ENCODE measurements at places on chromosomes 13 and 19. TPM values are rescaled to one million over a fixed set of nuclear protein-coding genes. Genes with fewer than 3 reads are reported as not detected.

Gene SIGLEC12
- polyA plus RNA-seq: 0.39 TPM

Gene RNF113B
- polyA plus RNA-seq: not detected

Gene CPB2
- polyA plus RNA-seq: 0.17 TPM

Gene METTL21C
- polyA plus RNA-seq: 0.13 TPM

Gene APOE
- 27.6 TPM for polyA plus RNA-seq

Gene ZNF274
- polyA plus RNA-seq: 22.1 TPM

Gene PDE4C
- polyA plus RNA-seq: 1.9 TPM

Gene TMEM59L
- polyA plus RNA-seq: 41.9 TPM

Gene PTH2
- not detected for polyA plus RNA-seq

Gene ZNF878
- polyA plus RNA-seq: 1.4 TPM

Gene PLPPR2
- polyA plus RNA-seq: 19.5 TPM

Gene PROSER1
- polyA plus RNA-seq: 48.7 TPM

Gene EDDM13
- polyA plus RNA-seq: 6.2 TPM

Gene TPRX2
- polyA plus RNA-seq: not detected

Gene ZNF763
- 10.2 TPM for polyA plus RNA-seq

Gene CNN1
- 15.9 TPM for polyA plus RNA-seq

DNA sequence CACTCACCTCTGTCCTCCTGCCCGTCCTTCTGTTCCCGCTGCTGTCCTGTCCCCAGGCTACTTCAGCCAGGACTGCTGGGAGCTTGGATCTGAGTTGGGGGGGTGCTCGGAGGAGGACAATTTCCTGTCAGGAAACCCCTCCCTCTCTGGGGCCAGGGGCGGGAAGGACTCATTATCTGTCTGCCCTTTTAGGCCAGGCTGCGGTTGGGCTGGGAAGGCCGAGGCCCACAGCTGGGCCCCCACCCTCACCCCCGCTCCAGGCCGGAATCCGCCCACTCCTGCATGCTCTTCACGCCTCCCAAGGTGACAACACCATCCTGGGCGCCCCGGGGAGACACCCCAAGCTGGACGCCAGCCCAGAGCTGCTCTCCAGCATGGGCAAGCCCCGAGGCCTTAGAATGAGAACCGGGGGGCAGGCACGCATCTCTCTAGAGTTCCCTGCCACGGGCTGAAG, at the start of gene EXOC3L2:
EXOC3L2 (minus strand) TSS at position 74 of the 454 bp plus-strand sequence. CDS start 6,362 bp downstream, outside the sequence.
- DNase-seq: no peak

GRCh38 chr13:71838842-71839241, 28.2 kb downstream of the DACH1 start:
- no peak for DNase-seq

DNA sequence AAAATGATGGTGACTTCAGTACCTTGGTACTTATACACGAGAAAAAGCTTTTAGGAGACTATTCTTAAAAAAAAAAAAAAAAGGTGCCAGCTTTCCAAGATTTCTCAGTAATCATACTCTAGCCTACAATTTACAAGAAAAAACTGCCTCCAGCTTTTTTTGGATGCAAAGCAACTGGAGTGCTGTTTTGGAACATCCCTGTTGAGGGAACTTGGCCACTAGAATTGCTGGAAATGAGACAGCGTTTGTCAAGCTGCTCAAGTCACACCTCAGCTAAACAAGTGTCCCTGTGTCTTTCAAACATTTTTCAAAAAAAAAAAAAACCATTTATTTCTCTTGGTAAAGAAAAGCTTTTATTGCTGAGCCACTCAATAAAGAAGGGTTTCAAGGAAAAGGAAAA, 413.1 kb upstream of the ARGLU1 start:
- no peak for DNase-seq

DNA sequence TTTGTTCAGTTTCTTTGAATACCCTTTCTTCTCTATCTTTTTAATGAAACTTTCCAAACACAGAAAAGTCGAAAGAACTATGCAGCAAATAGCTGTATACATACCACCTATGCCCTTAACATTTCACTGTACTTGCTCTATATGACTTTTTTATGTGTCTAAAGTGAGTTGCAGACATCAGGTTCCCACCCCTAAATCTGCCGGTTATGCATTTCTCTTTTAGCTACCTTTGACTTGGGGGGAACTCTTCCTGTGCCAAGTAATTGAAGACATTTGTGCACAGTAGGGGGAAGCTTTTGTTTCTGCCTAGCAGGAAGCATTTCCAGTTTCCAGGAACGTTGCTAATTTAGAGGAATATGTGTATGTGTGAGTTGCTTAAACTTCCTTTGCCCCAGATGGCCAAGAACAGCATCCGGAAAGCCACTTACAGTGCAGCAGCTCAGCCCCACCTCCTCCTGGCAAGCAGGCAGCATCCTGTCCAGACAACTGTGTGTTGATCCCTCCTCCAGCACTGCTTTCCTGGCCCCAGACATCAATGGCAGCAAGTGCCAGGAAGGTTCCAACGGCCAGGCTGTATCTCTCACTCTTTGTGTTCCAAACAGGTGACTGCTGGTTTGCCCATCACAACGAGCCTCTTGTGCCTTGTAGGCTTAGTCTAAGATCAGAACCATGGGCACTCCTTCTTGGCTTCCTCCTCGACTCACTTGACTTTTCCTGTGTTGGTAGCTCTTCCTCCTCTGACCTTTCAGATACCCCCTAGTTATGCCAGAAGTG, 14.7 kb upstream of the GRAMD1A start:
- DNase-seq: no peak

DNA sequence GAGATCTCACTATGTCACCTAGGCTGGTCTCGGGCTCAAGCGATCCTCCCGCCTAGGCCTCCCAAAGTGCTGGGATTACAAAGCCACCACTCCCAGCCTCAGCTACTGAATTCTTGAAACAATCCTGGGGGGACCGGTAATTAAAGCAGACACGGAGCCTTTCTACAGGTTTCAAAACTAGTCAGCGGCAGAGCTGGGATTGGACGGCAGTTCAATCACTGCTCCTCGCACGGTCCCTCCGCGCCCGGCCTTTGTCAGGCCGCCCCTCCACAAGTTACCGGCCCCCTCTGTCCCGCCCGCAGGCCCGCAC, 229 bp downstream of the BORCS8 start:
- no peak for DNase-seq

- DNase-seq: no peak
Measured at GRCh38 chr13:97228850-97229521, 6.9 kb downstream of the MBNL2 start.

DNA sequence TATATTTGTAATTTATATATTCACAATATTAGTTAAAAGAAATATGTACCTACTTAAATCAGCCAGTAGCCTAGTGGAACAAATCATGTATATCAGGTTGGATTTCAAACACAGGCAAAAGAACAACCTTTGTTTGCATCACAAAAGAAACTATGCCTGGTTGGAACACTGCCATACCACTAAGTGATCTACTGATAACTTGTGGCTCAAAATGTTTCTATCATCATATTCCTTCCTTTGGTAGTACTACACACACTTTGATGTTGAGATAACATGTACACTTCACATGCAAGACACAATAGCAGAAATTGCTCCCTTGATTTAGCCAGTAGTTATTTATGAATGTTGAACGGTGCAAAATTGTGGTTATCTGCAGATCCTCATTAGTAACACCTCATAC, 146.0 kb upstream of the GPC6 start:
- peak; percentile 2 for DNase-seq

DNA sequence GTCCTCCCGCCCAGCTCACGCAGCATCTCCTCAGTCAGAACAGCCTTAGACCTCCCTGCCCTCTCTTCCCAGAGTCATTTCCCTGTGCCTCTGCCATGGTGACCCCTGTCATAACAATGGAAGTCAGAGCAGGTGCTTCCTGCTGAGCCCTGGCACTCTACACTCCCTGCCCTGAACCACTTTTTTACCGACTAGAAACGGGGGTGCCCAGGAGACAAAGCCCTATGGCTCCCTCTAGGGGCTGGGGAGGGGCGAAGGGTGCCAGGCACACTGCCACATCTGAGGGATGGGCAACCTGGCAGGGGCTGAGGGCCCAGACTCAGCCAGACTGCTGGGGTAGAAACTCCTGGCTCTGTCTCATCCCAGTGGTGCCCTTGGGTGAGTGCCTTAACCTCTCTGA, 16.4 kb downstream of the ZNF574 start:
- peak; percentile 21 for DNase-seq

DNA sequence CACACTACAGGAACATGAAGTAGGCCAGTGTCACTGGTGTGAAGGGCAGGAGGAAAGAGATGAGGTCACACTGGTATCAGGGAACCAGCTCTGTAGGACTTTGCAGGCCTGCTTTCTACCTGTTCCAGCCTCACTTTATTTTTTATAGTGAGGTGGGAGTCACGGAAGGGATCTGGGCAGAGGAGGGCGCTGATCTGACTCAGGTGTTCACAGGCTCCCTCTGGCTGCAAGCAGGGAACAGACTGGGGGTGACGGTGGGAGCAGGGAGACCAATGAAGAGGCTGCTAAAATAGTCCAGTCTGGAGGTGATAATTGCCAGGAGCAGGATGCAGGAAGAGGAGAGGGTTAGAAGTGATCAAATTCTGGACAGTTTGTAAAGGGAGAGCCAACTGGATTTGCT, 2.8 kb downstream of the THAP8 start:
- no peak for DNase-seq

DNA sequence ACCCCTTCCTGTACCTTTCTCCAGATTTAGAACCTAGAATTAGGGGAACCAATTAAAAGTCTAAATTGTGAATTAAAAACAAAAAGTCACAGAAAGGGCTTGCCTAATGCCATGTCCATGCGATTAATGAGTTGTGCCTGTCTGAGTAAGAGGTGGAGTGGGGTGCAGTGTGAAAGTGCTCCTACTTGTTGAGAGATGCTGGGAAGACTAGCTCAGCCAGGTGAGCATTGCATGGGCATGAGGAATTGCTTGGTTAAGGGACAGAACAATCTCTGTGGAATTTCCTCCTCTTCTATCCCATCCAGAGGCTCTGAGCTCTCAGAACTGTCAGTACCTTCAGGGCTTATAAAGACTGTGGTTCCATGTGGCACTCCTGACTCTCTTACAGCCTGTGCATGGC, 159.0 kb upstream of the UBL3 start:
- no peak for DNase-seq

DNA sequence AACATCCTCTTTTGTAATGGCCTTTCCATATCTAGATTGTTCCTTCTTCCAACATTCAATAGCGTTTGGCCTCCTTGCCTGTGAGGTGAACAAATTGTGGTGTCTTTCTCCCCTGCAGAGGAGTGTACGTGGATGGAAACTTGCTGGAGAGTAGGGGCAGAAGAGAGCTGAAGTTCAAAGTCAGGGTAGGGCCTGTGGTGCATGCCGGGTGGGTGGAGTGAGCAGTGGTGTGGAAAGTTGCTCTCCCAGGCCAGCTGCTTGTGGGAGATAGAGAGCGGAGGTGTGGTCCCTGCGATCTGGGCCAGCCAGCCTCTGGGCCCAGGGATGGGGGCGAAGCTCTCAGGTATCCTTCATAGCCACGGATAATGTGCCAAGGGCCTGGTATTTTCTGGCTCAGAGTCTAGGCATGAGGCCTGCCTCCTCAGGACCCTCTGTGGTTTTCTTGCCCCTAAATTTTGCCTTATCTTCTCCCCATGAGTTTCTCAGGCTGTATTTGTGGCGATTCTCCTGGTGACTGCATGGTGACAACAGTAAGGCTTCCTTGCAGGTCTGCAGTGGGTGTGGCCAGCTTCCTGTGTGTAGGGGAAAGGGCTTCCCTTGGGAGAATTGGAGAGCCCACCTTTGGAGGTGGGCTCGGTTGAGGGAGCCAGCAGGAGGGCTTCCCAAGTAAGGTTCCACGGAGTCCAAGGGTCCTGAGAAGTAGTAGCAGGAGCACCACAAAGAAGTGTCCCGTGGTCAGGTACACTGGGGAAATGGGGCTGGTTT, 6.7 kb downstream of the RGCC start:
- no peak for DNase-seq

DNA sequence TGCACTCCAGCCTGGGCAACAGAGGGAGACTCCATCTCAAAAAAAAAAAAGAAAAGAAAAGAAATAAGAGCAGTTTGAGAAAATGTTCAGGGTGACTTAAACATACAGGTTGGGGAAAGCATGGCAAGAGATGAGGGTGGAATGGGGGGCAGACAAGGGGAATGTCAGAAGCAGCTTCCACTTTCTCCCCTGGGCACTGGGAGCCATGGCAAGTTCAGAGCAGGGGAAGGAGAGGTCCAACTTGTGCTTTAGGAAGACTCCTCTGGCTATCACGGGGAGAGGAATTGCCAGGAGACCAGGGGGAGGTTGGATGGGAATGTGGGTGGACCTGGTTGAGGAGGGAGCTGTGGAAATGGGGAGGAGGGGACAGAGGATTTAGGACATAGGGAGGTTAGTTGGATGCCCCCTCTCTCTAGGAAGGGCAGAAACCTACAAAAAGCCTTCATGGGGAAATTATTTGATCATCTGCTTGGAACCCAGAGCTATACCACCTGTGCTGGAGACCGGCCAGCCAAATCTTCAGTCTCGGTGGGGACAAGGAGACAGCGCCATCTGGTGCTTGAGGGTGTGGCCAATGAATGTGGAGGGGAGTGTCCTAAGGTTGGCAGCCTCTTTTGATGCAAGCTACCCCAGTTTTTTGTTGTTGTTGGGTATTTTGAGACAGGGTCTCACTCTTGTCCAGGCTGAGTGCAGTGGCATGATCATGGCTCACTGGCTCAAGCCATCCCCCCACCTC, 7.3 kb upstream of the STRN4 start:
- peak; percentile 76 for DNase-seq

- no peak for DNase-seq
Measured at GRCh38 chr19:57563547-57563946, 3.9 kb upstream of the ZNF550 start.

GRCh38 chr13:25973085-25973484, 78.7 kb downstream of the SHISA2 start:
- DNase-seq: no peak

DNA sequence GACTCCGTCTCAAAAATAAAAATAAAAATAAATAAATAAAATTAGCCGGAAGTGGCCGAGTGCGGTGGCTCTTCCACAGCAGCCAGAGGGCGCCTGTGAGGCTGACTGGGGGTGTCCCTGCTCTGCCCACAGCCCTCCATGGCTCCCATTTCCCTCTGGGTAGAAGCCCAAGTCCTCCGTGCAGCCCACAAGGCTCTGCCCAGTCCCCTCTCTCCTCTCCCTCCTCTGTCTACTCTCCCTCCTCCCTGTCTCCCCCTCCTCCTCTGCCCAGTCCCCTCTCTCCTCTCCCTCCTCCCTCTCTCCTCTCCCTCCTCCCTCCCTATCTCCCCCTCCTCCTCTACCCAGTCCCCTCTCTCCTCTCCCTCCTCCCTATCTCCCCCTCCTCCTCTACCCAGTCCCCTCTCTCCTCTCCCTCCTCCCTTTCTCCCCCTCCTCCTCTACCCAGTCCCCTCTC, 20.4 kb downstream of the MISP start:
- DNase-seq: no peak
